ENCODE measurements at places on chromosomes 6 and 20. TPM values are rescaled to one million over a fixed set of nuclear protein-coding genes. Genes with fewer than 3 reads are reported as not detected.

Gene CCR6
- total RNA-seq: not detected

Gene LY6G5B
- total RNA-seq: 2.0 TPM

Gene CCM2L
- not detected for total RNA-seq

Gene PRR18
- total RNA-seq: not detected

Gene E2F3
- 3.1 TPM for total RNA-seq

- no peak overlapping the region for H3K4me3 ChIP-seq
- peak overlapping the region; percentile 8 for H3K27ac ChIP-seq
- H3K4me1 ChIP-seq: peaks cover 2% of the 10 kb centered on the region
- DNase-seq: no peak
- no peaks in the 10 kb centered on the region for H3K27me3 ChIP-seq
Observed at GRCh38 chr6:83867043-83867442, 7.6 kb downstream of the CYB5R4 start.

DNA sequence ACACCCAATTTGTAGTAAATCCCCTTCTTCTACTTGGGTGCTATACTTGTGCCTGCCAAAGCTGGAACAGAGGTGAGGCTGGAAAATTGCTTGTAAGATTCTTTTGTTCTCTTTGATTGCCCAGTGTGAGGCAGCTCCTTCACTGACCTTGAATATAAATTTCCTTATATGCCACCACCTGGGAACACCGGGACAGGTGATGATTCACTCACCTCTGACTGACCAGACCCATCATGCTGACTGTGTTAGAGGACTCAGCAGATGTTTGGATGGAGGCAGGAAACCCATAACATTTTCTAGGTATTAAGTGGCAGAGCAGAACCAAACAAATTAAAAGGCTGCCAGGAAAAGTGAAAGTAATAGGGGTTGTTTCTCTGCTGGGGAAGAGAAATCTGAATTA lies 120.9 kb downstream of the GRM1 start:
- H3K27ac ChIP-seq: no peak overlapping the region
- H3K36me3 ChIP-seq: no peaks in the 10 kb centered on the region
- no peaks in the 10 kb centered on the region for H3K4me1 ChIP-seq
- no peak overlapping the region for H3K4me3 ChIP-seq
- no peak for DNase-seq
- no peaks in the 10 kb centered on the region for H3K27me3 ChIP-seq

- H3K36me3 ChIP-seq: no peaks in the 10 kb centered on the region
- H3K27me3 ChIP-seq: no peaks in the 10 kb centered on the region
- no peaks in the 10 kb centered on the region for H3K4me1 ChIP-seq
- DNase-seq: no peak
- H3K4me3 ChIP-seq: no peak overlapping the region
Observed at GRCh38 chr6:147540075-147540474, 31.6 kb downstream of the SAMD5 start.

DNA sequence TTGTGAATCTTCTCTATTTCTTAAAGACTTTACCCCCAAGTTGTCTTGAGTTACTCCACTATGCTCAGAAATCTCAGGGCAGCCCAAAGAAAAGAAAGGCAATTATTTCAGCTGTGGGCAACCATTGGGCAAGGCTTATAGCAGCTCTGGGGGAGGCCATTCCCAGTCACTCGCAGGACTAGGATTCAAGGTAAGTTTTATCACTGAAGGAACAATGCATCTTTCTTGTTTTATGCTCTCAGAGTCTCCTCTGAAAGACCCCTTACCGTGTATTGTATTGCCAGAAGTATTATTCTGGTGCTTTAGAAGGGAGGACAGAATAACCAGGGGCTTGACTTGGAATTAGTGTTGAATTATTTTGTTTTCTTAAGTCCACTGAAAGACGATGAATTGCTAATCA lies 586.3 kb upstream of the MAP3K7 start:
- no peak overlapping the region for H3K4me3 ChIP-seq
- no peaks in the 10 kb centered on the region for H3K36me3 ChIP-seq
- H3K27ac ChIP-seq: no peak overlapping the region
- no peaks in the 10 kb centered on the region for H3K27me3 ChIP-seq
- no peak for DNase-seq

DNA sequence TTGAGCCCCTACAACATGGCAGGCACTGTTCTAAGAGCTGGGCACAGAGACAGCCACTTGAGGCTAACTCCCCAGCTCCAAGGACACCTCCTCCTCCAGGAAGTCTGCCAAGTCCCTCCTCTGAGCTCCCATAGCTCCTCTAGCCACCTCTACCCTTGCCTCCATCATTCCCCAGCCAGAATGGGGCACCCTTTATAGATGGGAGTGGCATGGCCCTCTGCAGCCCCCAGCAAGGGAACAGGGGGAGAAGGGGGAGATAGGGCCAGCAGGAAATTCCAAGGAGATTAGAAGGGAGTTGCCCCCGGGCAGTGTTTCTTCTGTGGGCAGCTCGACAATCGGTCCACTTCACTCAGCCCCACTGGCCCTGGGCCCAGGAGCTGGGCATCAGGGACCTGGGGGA lies 19.7 kb upstream of the TLDC2 start:
- no peaks in the 10 kb centered on the region for H3K27me3 ChIP-seq
- peak; percentile 33 for DNase-seq
- peaks cover 15% of the 10 kb centered on the region for H3K36me3 ChIP-seq
- peaks cover 77% of the 10 kb centered on the region for H3K4me1 ChIP-seq
- H3K4me3 ChIP-seq: no peak overlapping the region

GRCh38 chr6:36765594-36766398 lies 68.2 kb downstream of the RAB44 start:
- H3K27ac ChIP-seq: no peak overlapping the region
- DNase-seq: peak; percentile 69
- peaks cover 2% of the 10 kb centered on the region for H3K27me3 ChIP-seq
- H3K36me3 ChIP-seq: no peaks in the 10 kb centered on the region

GRCh38 chr6:101662111-101662897 lies 268.8 kb downstream of the GRIK2 start:
- H3K36me3 ChIP-seq: no peaks in the 10 kb centered on the region
- no peak overlapping the region for H3K4me3 ChIP-seq
- DNase-seq: no peak
- H3K4me1 ChIP-seq: no peaks in the 10 kb centered on the region
- no peak overlapping the region for H3K27ac ChIP-seq

All from fibroblast of lung (primary cell).